Ecto neural progenitor cell (in vitro differentiated cells): ENCODE measurements at places on chromosomes 4 and X.

- DNase-seq: no peak
These were observed at the start of gene YIPF7 for GRCh38 chr4:44651425-44651824. Gene YIPF7 (minus strand): TSS chr4:44651625. CDS start chr4:44650100, 1,525 bp downstream.

GRCh38 chrX:10983526-10983925, 127.6 kb upstream of the HCCS start:
- DNase-seq: no peak

- DNase-seq: no peak
These were observed 37.2 kb downstream of the CXXC4 start for GRCh38 chr4:104457308-104457981.

- no peak for DNase-seq
These were observed 174.2 kb downstream of the GC start for GRCh38 chr4:71609651-71610050.

DNA sequence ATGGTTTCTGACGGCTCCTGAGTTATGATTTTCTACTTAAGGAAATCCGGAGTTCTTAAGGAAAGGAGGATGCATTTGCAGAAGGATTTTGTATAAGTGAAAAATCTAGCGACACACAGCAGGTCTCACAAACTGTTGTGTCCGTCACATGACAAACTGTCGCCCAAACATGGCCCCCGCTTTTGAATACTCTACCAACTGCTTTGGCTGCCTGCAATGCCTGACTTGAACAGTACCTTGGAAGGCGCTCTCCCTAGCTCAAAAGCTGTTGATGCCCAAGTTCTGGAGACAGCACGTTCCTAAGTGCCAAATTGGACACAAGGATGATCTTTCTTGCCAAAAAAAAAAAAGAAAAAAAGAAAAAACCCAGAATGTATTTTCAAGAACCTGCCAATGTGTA, 103.2 kb downstream of the ENPP6 start:
- DNase-seq: no peak

DNA sequence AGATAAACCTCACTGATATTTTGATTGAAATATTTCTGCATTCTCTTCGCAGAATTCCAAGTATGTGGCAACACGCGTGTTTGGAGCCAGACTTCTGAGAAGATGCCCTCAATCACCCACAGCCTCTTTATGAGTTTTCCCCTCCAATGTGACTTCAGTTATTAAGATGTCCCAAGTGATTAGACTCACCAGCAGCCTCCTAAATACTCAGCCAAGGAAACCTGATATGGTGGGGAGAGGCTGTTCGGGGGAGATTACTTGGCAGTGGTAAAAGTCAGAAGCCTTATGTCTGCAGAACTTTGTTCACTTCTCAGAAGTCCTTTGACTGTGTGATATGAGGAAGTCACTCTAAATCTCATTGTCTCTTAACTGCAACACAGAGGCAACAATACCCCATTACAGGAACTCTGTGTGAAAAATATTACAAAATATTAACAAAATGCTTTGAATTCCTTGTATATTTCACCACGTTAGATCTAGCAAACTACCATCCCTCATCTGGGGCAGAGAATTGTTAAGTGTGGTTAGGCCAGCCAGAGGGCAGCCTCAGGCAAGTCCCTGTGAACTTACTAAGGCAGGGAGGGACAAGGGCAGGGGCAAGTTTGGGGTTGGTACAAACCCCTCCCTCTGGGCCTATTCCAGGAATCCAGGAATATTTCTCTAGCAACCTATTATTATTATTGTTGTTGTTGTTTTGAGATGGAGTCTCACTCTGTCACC, 151.4 kb upstream of the USP9X start:
- DNase-seq: no peak

DNA sequence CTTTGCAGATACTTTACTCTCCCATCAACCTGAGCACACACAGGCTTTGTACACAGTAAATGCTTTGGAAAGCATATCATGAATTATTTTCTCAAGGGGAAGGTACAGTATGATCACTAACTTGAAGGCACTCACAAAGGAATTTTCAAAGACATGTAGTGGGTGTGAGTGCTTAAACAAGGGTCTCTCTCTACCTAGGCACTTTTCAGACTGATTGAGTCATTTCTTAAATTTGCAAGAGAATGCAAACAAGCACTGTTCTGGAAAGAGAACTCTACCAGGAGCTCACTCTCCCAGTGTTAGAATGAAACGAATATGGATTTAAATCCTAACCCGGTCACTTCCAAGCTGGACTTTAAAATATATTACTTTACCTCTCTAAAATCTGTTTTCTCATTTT, 85.7 kb downstream of the MAML3 start:
- DNase-seq: no peak

DNA sequence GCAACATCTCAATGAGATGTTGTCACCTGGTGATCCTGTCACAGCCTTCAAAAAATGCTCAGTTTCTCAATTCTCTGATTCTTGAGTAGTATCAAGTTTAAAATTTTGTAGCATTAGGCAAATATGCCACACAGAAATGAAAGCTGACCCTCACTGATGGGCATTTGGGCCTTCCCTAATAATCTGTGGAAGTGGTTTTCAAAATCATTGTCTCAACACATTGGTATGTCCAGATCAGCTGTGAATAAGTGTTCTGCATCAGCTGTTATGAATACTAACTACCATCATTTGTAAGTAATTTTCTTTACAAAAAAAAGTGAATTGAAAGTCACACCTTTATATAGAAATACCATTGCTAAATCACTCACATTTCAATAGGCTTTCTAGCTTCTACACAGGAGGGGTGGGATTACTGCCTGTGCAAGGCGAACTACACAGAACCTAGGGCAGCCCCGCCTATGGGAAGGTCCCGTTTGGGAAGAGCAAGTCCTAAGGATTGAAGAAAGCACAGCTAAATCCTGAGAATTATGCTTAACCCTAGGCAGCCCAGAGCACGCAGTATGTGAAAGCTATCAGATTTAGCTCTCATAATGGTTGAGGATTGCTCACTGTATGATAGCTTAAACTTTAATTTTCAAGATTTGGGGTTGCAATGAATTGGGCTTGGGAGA, 73.4 kb downstream of the GPC3 start:
- no peak for DNase-seq

- DNase-seq: no peak
These were observed 42.7 kb downstream of the DCAF12L1 start for GRCh38 chrX:126509923-126510322.

- no peak for DNase-seq
These were observed 369.4 kb upstream of the NDST3 start for GRCh38 chr4:117664706-117665444.

- DNase-seq: peak; percentile 79
These were observed at the start of gene MAP7D3 for GRCh38 chrX:136251041-136251991. Gene MAP7D3 (minus strand): TSS chrX:136251400. CDS start chrX:136251358, 42 bp downstream.

DNA sequence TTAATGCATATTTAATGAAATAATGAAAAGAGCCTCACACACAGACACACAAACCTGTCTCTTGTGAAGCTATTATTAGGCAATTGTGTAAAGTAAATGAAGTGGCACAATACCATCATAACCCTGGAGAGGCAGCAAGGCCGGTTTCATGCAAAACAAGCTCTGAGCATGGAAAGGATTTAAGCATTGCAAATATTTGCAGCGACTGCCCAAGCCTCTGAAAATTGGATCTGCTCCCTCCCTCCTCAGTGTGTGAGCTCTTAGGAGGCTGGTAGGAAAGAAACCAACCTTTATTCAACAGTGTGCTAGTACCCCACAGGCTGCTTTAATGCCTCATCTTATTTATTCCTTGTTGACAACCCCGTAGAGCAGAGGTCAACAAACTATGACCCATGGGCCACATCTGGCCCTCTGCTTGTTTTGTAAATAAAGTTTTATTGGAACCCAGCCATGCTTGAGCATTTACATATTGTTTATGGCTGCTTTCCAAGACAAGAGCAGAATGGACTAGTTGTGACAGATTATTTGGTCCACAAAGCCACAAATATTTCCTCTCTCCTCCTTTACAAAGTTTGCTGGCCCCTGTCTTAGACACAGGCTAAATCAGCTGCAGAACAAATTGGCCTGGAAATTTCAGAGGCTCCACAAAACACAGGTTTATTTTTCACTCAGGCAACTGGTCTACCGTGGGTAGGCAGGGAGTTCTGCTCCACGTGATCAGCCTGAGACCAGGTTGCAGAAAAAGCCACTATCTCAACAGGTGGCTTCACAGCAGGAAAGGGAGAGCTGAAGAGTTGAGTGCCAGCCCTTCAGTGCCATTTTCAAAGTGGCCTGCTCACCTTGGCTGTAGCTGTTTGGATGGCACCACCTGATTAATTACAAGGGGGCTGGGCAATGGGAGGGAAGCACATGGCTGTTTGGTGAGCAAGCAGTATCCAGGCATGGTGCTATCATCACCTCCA, 16.8 kb downstream of the RS1 start:
- no peak for DNase-seq

DNA sequence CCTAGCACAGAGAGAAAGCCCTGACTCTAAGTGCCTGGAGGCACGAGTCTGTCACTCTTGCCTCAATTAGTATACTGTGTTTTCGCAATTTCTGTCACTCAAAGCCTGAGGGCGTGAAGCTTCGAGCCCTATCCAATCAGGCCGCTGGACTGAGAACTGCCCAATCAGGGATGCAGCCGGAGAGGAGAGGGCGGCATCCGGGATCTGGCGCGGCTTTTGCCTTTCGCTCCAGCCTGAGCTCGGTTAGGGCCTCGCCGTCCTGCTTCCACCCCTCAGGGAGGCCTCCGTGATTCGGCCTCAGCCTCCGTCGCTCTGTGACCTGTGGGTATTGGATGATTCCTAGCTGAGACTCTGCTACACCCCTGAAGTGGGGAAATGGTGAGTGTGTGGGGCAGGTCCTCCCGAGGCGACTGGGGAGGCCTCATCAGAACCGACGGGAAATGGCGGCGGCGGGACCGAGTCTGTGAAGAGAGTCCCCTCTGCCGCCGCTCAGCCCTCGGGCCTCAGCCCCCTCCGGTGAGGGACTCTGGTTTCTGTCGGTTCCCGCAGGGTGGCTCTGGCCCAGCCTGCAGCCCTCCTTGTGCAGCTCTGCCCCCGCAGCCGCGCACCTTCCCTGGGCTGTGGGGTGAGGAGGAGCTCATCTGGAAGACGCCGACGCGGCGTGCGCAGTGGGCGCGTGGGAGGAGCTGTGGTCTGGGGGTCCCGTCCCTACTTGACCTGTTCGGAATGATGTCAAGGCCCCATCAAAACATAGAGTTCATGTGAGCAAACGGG, 48.5 kb downstream of the ZNF141 start:
- DNase-seq: no peak

GRCh38 chrX:15340867-15341266, 5.5 kb upstream of the PIGA start:
- no peak for DNase-seq

DNA sequence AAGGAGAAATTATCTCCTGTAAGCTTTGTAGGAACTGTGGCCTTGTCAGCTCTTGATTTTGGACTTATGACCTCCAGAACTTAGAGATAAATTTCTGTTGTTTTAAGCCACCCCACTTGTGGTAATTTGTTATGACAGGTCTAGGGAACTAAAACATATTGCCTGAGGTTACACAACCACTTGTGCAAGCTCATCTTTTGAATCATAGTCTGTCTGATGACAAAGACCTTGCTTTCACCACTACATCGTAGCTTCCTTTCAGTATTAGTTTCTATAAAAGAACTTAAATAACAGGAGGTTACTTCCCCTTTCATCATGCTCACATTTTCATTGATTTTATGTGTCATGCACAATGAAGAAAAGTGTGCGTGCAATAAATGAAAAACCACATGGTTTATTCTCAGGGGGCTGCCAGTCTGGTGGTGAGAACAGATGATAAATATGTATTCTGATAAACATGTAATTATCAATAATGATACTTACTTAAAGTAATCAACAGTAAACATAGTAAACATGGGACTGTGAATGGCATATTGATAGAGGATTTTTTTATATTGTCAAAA, 690.0 kb upstream of the HS3ST1 start:
- DNase-seq: no peak

DNA sequence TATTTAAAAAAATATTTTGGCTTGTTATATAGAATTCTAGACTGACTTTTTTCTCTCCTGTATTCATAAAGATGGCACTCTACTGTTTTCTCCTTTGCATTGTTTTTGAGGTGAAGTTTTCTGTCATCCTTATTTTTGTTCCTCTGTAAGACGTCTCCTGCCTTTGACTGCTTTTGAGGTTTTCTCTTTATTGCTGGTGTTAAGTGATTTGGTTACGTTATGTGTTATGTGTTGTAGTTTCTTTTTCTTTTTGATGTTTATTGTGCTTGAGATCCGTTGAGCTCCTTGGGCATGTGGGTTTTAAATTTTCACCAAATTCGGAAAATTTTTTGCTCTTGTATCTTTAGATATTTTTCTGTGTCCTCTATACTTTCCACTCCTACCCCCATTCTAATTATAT, 50.0 kb downstream of the KDM6A start:
- no peak for DNase-seq

GRCh38 chrX:74180716-74181115, 123.3 kb upstream of the ZCCHC13 start:
- no peak for DNase-seq
